PC-9 (cell line): ENCODE measurements at places on chromosomes 11 and 22. TPM values are rescaled to one million over a fixed set of nuclear protein-coding genes. Genes with fewer than 3 reads are reported as not detected.

MIOX gene
- total RNA-seq: 1.4 and 1.5 TPM in 2 replicates

VSIG10L2 gene
- not detected in 2 replicates for total RNA-seq

ZNF215 gene
- 2.0 and 2.6 TPM in 2 replicates for total RNA-seq

TEX54 gene
- not detected in 2 replicates for total RNA-seq

DNA sequence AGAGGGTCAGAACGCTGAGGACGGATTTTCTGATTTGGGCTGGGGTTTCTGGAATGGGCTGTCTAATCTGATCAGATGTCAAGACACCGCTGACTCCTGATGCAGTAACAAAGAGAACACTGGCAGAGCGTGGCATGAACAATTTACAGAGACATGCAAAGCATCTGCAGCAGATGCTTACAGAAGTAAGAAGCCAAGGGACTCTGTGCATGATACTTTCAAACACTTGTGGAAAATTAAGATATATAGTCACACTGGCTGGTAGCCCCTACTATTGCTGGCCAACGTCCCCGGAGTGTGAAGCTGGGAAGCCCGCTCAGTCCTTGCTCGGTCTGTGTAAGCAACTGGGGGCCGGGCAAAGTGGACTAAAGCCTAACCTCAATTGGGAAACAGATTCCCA lies 903.7 kb downstream of the BRD1 start:
- DNase-seq: no peak

DNA sequence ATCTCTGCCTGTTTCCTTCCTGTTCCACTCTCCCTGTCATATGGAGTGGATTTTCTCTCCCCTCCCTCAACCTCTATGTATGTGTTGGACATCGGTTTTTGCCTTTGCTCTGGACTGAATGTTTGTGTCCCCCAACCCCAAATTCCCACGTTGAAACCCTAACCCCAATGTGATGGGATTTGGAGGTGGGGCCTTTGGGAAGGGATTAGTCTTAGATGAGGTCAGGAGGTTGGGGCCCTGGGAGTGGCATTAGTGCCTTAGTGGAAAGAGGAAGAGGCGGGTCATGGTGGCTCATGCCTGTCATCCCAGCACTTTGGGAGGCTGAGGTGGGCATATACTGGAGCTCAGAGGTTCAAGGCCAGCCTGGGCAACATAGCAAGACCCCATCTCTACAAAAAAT lies 11.6 kb downstream of the TP53AIP1 start:
- no peak for DNase-seq

GRCh38 chr11:47917599-47918369 lies 62.6 kb upstream of the PTPRJ start:
- peak; percentile 92 for DNase-seq

DNA sequence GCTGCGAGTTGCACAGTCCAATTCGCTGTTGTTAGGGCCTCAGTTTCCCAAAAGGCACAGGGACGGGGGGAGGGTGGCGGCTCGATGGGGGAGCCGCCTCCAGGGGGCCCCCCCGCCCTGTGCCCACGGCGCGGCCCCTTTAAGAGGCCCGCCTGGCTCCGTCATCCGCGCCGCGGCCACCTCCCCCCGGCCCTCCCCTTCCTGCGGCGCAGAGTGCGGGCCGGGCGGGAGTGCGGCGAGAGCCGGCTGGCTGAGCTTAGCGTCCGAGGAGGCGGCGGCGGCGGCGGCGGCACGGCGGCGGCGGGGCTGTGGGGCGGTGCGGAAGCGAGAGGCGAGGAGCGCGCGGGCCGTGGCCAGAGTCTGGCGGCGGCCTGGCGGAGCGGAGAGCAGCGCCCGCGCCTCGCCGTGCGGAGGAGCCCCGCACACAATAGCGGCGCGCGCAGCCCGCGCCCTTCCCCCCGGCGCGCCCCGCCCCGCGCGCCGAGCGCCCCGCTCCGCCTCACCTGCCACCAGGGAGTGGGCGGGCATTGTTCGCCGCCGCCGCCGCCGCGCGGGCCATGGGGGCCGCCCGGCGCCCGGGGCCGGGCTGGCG lies at the start of gene BCR:
TSS of gene BCR (plus strand) at position 209 of the 592 bp plus-strand sequence. CDS start 452 bp downstream, outside the sequence.
- DNase-seq: peak; percentile 51

DNA sequence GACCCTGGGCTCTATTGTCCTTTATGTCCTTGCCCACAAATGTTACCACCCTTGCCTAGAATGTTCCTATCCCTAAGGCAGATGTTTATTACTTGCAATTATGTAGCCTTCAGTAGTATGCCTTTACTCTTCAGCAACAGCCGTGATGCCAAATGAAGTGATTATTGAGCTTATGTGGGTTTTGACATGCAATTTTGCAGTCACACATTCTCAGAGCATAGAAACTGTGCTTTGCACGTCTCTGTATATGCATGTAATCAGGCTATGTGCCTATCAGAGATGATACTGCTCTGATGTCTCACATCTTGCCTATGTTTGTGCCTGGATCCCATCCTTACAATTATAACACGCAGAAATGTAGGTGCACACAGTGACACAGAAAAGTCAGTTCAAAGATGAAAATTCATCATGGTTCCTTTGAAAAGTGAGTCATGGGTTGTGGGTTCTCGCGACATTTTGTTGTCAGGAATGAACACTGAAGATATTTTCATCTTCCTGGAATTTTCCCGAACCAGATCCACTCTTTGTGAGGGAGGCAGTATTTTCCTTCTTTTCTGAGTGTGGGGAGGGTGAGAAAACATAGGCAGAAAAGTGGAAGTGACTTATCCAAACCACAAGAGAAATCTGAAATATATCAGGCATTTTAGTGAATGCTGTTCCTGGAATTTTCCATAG lies 81.1 kb downstream of the BMAL1 start:
- DNase-seq: no peak

DNA sequence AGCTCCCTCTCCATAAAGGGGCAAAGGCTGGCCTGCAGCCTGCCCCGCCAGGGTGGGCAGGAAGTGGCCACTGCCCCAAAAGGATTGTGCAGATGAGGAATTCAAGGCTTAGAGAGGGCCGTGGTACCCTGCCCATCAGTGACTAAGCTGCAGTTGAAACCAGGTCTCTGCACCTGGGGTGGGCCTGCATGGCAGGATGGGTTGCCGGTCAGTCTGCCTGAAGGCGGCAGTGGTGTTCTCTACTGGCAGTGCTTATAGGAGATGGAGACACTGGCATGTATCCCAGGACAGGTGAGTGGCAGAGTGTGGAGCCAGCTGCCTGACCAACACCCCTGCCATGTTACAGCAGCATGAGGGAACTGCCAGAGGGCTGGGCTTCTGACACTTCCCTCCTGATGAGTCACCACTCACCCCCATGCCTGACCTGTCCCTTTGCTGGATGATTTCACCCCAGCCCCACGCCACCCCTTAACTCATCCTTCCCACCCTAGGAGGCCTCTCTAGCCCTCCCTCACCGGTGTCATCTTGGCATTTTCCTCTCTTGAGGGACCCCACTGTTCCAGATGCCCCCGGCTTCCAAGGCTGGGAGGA lies 70.2 kb upstream of the LMO1 start:
- DNase-seq: peak; percentile 78

DNA sequence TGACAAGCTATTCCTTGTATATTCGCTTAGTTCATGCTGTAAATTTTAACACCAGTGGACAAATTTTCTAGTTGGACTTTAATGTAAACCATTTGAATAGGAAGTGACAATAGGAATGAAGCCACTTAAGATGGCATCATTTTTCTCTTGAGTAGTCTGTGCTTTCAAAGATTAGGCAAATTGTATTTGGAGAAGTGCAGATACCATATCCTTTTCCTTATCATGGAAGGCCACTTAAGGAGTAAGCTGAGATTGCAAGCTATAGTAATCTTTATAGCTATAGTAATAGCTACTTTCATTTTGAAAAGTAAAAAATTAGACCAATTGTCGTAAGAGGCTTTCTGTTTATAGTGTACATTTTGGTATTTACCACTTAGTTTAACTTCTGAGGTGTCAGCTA lies 12.8 kb downstream of the CAPRIN1 start:
- DNase-seq: no peak

- DNase-seq: peak; percentile 64
These were observed 56.9 kb downstream of the MICAL2 start for GRCh38 chr11:12167061-12168000.

DNA sequence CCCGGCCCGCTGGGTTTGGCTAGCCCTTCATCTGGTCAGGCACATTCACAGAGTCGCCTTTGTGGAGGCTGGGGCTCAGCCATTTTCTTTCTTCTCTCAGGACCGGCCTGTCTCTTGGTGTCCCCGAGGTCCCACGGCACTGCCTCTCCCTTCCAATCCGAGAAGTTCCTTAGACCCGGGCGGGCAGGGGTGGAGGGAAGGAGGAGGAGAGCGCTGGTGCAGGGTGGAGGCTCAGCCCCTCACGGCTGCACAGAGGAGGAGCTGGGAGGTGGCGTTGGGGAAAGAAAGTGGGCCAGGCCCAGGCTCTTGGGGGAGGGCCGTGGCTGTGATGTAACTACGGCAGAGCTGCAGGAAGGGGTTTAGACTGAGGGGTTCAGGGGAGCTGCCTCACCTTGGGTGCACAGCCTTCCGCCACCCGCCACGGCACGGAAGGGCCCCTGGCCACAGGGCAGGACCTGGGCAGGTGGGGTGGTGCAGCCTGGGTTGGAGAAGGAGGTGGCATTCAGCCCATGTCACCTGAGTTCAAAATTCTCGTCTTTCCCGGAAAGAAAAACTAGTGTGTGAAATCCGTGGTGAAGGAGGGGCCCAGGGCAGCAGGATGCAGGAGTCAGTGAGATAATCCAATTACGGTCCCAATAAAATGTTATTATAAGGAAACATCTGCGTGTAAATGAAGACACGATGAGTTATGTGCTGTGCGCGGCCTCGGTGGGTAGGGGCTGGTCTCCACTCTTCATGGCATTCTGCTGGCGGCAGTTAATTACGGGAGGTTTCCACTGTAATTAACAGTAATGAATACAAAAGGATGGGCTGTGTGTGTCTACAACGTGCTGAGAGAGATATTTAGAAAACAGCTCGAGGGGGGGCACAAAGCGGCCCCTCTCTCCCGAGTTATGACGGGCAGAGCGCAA lies 1.7 kb downstream of the BRSK2 start:
- DNase-seq: no peak

GRCh38 chr22:27747396-27748221 lies 53.9 kb downstream of the MN1 start:
- DNase-seq: no peak

- no peak for DNase-seq
These were observed 230.1 kb upstream of the TENM4 start for GRCh38 chr11:79670882-79671281.

DNA sequence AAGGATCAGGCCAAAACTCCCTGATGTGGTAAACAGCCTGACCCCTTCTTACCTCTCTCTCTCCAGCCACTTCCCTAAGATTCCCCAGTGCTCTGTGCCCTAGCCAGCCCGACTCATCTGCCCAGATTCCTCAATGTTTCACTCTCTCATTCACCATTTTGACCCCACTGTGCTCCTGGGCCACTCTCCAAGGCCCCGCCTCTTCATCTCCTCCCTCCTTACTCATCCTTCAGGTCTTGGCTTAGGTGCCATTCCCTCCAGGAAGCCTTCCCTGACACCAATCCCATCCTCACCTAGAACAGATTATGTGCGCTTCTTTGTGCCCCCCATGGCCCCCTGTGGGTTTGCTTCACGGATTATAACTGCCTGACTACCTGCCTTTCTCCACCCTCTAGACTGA lies 13.2 kb downstream of the SLC43A3 start:
- DNase-seq: peak; percentile 32
